ENCODE measurements at places on chromosomes 13 and 19.

- no peak for DNase-seq
These were observed 12.1 kb upstream of the CYP2A6 start for GRCh38 chr19:40862333-40862732.

- no peak for DNase-seq
These were observed 30.5 kb downstream of the ZNF701 start for GRCh38 chr19:52600639-52601024.

DNA sequence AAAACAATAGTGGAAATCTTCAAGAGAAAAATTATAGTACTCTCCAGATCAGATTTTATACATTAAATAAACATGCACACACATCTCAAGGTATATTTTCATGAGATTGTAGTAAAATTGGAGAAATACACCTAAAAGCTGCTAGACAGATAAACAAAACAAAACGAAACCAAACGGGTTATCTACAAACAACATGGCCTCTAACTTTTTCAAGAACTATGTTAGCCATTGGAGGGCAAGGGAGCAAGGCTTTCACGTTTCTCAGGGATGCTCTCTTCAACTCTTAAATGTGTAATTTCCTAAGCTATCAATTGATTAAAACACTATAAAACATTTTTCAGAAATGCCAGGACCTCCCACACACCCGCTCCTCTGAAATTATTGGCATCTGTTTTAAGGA is 1262.4 kb upstream of the PCDH20 start:
- no peak for DNase-seq

GRCh38 chr19:48933382-48933932 is at the start of gene DHDH:
Gene DHDH (plus strand): TSS chr19:48933699. CDS start chr19:48933722, 23 bp downstream.
- no peak for DNase-seq

DNA sequence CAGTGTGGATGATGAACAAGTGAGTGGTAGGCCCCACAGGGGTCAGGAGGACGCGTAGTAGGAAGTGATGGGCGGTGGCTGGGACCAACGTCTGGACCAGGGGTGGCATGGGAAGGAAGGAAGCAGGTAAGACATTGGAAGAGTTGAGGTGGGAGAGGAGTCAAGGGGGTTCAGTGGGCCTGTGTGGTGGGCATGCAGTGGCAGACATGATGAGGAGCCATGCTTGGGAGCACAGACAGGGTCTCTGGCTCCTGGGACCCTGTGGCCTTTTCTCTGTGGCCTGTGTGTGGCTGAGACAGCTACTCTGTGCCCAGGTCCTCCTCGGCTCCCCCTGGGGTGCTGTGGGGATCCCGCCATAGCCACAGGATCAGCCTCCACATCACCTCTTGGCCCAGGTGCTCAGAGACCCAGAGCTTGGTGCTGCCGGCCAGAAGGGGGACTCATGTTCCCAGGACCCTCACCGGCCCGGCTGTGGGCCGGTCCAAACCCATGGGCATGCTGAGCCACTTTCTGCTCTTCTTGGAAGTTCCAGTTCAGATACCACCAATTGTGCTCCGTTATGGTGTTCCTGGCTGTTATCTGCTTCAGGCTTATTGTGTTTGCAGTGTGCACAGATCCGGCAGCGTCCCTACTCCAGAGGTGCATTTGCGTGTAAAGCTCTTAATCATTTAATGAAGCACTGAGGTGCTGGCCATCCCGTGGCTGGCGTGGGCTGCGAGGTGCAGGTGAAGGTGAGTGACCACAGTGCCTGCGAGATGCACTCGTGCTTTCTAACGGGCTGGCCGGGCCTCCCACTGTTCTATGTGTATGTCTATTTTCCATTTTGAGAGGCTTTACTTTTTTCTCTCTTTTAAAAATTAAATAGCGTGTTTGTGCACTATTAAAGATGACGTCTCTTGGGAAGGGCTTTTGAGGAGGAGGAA is 147.9 kb downstream of the TEX29 start:
- DNase-seq = no peak

DNA sequence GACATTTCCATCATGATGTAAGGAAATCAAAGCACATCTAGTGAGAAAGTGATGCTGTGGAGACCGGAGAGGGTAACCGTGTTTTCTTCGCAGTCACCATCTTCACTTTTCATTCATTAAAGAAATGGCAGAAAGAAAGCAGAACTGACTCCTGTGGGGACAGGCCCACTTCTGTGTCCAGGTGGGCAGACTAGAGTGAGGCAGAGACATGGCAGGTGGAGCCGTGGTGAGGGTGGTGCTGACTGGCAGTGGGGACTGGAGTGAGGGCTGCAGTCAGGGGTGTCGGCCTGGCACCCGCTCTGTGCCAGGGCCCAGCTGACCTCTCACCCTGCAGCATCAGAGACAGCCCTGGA is 71.4 kb upstream of the MCF2L start:
- DNase-seq = no peak

- DNase-seq = no peak
These were observed 571 bp downstream of the SAFB2 start for GRCh38 chr19:5621945-5622464.

DNA sequence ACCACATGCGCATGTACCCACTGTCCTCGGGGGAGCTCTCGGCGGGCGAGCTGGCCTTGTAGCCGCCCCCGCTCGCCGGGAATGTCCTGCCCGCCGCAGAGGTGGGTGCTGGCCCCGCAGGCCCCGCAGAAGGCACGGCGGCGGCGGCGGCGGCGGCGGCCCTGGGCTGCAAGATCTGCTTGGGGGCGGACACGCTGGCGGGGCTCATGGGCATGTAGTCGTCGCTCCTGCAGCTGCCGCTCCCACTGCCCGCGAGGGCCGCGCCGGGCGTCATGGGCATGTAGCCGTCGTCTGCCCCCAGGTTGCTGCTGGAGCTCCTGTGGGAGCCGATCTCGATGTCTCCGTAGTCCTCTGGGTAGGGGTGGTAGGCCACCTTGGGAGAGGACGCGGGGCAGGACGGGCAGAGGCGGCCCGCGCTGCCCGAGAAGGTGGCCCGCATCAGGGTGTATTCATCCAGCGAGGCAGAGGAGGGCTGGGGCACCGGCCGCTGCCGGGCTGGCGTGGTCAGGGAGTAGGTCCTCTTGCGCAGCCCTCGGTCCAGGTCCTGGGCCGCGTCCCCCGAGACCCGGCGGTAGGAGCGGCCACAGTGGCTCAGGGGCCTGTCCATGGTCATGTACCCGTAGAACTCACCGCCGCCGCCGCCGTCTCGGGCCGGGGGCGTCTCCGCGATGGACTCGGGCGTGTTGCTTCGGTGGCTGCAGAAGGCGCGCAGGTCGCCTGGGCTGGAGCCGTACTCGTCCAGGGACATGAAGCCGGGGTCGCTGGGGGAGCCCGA is 2.4 kb downstream of the IRS2 start:
- no peak for DNase-seq

DNA sequence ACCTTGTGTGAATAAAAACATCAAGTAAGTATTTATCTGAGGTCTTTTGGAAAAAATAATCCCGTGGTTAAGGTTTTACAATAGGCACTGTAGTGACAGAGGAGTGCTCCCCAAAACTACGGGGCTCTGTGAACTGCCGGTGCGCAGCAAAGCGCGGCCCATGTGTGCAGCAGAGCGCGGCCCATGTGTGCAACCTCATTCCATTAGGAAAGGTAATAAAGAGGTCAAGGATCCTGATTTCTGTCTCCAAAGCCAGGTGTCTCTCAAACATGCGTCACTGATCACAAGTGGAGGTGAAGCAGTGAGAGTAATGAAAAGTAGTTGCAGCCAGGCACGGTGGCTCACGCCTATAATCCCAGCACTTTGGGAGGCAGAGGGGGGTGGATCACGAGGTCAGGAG is 58.7 kb downstream of the MRPL57 start:
- DNase-seq = no peak

DNA sequence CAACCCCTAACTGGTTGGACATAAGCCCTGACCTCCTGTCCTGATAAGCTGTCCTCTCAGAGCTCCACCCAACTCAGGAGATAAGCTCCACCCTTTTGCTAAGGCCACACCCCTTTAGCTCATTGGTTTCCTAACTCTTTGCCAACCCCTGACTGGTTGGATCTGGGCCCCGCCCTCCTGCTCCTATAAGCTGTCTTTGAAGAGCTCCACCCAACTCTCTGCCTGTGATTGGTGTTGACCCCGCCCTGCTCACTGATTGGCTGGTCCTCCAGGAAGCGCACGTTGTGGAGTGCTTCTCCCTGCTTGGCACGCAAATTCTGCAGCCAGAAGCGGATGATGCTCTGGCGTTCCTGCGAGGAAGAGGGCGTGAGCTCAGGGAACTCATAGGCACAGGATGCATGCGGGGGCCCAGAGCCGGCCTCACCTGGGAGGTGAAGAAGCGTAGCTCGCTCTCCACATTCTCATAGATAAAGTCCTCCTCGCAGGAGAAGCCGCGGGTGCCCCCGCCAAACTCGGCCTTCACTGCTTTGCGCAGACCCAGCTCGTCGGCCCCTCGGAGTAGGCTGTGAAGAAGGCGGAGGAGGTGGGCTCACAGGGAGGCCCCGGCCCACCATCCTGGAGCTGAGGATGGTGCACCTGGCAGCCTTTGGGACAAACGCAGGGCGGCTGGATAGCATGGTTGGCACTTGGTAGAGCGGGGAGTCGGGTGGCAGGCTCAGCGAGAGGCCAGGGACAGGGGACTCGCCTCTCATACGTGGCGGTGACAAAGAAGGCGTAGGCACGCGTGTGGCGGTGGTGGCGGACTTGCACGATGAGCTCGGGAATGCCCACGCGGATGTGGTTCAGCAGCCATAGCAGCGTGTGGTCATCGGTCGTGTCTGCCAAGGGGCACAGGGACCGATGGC is 1.7 kb downstream of the ANO8 start:
- DNase-seq = no peak

- no peak for DNase-seq
These were observed 1.6 kb upstream of the TTC9B start for GRCh38 chr19:40219721-40220276.

DNA sequence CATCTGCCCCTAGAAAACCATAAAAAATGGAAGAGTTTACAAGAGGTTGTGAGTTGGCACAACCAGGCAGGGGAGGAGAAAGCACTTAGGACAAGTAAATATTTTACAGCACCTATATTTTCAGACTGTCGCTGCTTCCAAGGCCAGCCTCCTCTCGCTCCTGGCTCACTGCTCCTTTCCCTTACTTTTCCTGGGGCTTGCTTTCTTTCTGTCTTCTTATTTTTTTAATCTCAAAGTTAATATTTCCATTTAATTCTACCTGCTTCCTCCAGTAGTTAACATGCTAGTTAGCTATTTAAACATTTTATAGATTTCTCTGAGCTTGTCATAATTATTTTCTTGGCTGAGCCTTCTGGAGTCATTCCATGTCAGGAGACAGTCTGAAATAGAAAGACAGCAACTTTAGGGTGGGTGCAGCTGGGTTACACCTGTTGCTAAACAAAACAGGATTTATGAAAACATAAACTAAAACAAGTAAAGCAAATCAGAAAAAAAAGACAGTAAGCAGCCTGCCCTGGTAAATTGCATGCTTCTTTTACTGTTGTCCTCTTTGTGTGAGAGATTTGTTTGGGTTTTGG is 330.1 kb downstream of the DLEU7 start:
- DNase-seq = no peak

DNA sequence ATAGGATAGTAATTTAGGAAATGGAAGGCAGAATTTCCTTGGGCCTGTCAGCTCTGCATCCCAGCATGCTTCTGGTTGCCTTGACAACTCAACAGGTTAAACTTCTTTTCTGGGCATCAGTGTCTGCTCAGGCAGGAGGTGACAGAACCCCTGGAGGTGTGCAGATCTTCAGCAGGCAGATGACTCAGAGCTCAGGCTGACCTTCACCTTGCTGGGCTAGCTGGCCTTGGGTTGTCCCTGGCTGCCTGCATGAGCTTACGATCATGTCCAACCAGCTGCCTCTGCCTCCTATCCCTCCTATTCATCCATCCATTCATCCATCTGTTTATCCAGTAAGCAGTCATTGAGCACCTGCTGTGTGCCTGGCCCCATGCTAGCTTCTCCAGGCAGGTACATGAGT is 81.2 kb upstream of the KCTD15 start:
- DNase-seq = no peak

GRCh38 chr13:27183561-27184147 is 12.0 kb upstream of the USP12 start:
- DNase-seq = no peak

GRCh38 chr19:47133021-47133471 is 2.4 kb downstream of the SAE1 start:
- no peak for DNase-seq

- no peak for DNase-seq
These were observed 465.0 kb downstream of the ITGBL1 start for GRCh38 chr13:101917475-101917810.

GRCh38 chr19:54316746-54317107 is 3.8 kb upstream of the LILRA5 start:
- no peak for DNase-seq

GRCh38 chr13:23381866-23382265 is 51.6 kb downstream of the SACS start:
- DNase-seq = no peak

GRCh38 chr19:3987619-3988371 is 2.5 kb upstream of the EEF2 start:
- no peak for DNase-seq

GRCh38 chr13:70568571-70568970 is 460.3 kb upstream of the KLHL1 start:
- DNase-seq = peak; percentile 0

DNA sequence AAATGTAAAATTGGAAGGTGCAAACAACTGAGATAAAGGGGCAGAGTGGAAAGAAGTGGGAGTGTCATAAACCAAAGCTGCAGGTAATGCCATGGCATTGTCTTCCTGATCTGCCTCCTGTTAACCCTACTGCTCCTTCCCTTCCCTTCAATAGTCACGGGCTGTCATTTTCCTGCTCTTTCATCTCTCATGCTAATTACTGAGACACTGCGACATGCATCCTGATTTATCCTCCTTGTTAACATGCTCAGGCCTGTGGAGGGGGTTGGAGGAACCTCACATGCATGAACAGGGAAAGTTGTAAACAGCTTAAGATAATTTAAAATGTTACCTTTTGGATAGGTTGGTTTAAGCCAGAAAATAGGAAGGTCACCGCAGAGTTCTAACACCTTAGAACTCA is 27.2 kb downstream of the CNMD start:
- no peak for DNase-seq

- peak; percentile 20 for DNase-seq
These were observed 100.6 kb upstream of the PABPC3 start for GRCh38 chr13:24995225-24995804.

- no peak for DNase-seq
These were observed 4.8 kb downstream of the ADPRHL1 start for GRCh38 chr13:113448545-113448884.

- no peak for DNase-seq
These were observed 534 bp downstream of the STK24 start for GRCh38 chr13:98576200-98576945.

Data from BJ (cell line).